ENCODE measurements at places on chromosomes 6 and 20. TPM values are rescaled to one million over a fixed set of nuclear protein-coding genes. Genes with fewer than 3 reads are reported as not detected.

GRCh38 chr6:7169296-7169721 lies 61.5 kb downstream of the RREB1 start:
- peaks cover 1% of the 10 kb centered on the region for H3K27me3 ChIP-seq
- H3K27ac ChIP-seq, result peak overlapping the region; percentile 59
- peaks cover 58% of the 10 kb centered on the region for H3K4me1 ChIP-seq
- no peak for DNase-seq

DNA sequence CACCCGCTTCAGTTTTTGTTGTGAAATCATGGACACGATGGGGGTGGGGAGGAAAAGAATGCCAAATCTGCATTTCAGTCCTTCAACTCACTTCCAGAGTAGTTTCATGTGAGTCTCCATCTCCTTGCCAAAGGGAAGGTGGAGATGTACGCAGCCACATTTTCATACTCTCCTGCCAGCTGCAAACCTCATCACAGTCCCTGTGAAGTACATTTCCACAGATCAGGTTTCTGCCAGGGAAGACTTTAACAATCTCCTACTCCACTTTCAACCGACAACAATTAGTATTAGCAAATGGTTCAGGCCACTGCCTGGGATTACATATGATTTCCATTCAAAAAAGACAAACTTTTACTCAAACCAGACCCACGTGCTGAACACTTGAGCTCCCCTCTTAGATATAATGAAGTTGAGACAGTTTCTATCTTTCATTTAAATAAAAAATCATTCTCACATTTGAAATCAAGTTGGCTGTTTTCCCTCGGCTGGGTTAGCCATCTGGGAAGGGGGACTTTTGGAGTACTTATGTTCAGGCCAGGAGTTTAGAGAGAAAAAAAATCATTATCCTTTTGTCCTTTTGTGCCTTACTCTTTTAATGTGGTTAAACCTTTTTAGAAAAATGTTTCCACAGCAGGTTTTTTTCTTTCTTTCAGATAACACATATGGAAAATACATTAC lies 51.0 kb upstream of the CEP162 start:
- H3K4me3 ChIP-seq, result no peak overlapping the region
- H3K4me1 ChIP-seq, result peaks cover 3% of the 10 kb centered on the region
- no peaks in the 10 kb centered on the region for H3K36me3 ChIP-seq
- no peak overlapping the region for H3K27ac ChIP-seq
- peaks cover 4% of the 10 kb centered on the region for H3K27me3 ChIP-seq

GRCh38 chr20:12893653-12894052 lies 115.1 kb upstream of the SPTLC3 start:
- no peak for DNase-seq
- no peak overlapping the region for H3K27ac ChIP-seq
- peaks cover 1% of the 10 kb centered on the region for H3K27me3 ChIP-seq
- H3K4me1 ChIP-seq, result no peaks in the 10 kb centered on the region
- H3K4me3 ChIP-seq, result no peak overlapping the region

DNA sequence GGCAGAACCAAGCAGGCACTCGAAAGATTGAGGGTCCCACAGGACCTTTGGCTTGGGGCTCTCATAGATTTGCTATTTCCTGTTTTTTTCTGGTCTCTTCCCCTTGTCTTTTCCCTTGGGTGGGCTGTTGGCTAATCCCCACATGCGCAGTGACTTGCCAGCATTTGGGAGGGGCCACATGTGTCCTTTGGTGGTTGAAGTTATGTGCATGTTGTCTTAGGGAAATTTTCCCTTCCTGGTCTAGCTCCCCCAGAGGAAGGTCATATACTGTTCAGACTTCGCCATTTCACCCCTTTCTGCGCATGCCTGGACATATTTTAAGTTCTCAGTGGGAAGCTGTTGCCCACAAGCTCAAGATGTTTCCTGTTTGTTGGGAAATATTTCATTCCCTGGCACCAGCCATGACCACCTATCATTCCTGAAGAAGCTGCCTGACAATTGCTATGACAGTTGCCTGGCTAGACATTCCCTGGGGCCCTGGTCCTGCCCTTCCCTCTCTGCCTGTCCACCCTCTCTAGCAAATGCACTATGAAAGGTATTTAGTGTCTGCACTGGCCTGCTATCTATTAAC lies 156.2 kb upstream of the THBS2 start:
- DNase-seq, result no peak
- no peak overlapping the region for H3K27ac ChIP-seq
- no peak overlapping the region for H3K4me3 ChIP-seq

NOTCH4 gene
- total RNA-seq, result 151 TPM

GTSF1L gene
- total RNA-seq, result not detected

AKAP12 gene
- 70.1 TPM for total RNA-seq

DNA sequence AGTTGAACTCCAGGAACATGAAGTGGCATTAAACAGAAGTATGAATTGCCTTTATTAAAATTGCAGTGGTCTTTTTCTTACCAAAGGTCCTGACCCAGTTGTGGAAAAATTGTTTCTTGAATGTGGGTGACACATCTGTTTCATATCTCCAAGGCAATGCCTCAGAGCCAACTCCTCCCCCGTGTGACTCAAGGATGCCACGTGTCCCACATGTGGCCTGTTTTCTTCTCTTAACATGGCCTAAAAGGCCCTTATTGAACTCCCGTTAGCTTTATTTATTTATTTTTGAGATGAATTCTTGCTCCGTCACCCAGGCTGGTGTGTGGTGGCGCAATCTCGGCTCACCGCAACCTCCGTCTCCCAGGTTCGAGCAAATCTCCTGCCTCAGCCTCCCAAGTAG lies 128.4 kb upstream of the ESR1 start:
- H3K36me3 ChIP-seq, result no peaks in the 10 kb centered on the region
- H3K27me3 ChIP-seq, result no peaks in the 10 kb centered on the region
- H3K4me1 ChIP-seq, result peaks cover 19% of the 10 kb centered on the region

TNFRSF6B gene
- total RNA-seq, result not detected

- H3K27ac ChIP-seq, result no peak overlapping the region
- peaks cover 6% of the 10 kb centered on the region for H3K27me3 ChIP-seq
- H3K4me3 ChIP-seq, result no peak overlapping the region
- no peak for DNase-seq
- no peaks in the 10 kb centered on the region for H3K36me3 ChIP-seq
- H3K4me1 ChIP-seq, result no peaks in the 10 kb centered on the region
These were observed 276.7 kb downstream of the FARS2 start for GRCh38 chr6:5537967-5538366.

ZBTB2 gene
- 11.6 TPM for total RNA-seq

- peak overlapping the region; percentile 21 for H3K4me3 ChIP-seq
- DNase-seq, result no peak
- H3K27me3 ChIP-seq, result peaks cover 18% of the 10 kb centered on the region
- H3K36me3 ChIP-seq, result peaks cover 7% of the 10 kb centered on the region
These were observed 17.2 kb upstream of the SPAG4 start for GRCh38 chr20:35598476-35598875.

KIF6 gene
- 0.46 TPM for total RNA-seq

- peaks cover 1% of the 10 kb centered on the region for H3K27me3 ChIP-seq
- DNase-seq, result no peak
- no peak overlapping the region for H3K4me3 ChIP-seq
- peaks cover 10% of the 10 kb centered on the region for H3K4me1 ChIP-seq
- H3K27ac ChIP-seq, result no peak overlapping the region
These were observed 253.1 kb downstream of the LY86 start for GRCh38 chr6:6841571-6841970.

DNA sequence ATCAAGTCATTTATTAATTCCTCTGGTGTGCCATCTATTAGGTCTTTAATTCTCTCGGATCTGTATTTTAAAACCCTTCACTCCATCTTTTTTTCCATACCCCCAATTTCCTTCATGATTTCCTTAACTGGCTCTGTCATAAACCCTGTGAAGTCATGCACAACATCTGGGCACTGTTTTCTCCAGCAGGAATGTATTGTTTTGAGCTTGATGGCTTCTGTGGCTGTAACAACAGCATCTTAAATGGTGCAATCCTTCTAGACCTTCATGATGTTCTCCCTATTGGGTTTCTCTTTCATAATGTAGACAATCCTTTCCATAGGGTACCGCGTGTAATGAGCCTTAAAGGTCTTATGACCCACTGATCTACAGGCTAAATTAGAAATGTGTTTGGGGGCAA lies 29.0 kb downstream of the CDK19 start:
- no peak overlapping the region for H3K4me3 ChIP-seq
- peaks cover 9% of the 10 kb centered on the region for H3K36me3 ChIP-seq

TNXB gene
- total RNA-seq, result 7.5 TPM

GRCh38 chr6:116229287-116229913 lies 24.5 kb downstream of the TSPYL4 start:
- peak overlapping the region; percentile 34 for H3K4me3 ChIP-seq
- peak; percentile 82 for DNase-seq
- H3K4me1 ChIP-seq, result no peaks in the 10 kb centered on the region
- H3K27ac ChIP-seq, result peak overlapping the region; percentile 86
- no peaks in the 10 kb centered on the region for H3K27me3 ChIP-seq

DNA sequence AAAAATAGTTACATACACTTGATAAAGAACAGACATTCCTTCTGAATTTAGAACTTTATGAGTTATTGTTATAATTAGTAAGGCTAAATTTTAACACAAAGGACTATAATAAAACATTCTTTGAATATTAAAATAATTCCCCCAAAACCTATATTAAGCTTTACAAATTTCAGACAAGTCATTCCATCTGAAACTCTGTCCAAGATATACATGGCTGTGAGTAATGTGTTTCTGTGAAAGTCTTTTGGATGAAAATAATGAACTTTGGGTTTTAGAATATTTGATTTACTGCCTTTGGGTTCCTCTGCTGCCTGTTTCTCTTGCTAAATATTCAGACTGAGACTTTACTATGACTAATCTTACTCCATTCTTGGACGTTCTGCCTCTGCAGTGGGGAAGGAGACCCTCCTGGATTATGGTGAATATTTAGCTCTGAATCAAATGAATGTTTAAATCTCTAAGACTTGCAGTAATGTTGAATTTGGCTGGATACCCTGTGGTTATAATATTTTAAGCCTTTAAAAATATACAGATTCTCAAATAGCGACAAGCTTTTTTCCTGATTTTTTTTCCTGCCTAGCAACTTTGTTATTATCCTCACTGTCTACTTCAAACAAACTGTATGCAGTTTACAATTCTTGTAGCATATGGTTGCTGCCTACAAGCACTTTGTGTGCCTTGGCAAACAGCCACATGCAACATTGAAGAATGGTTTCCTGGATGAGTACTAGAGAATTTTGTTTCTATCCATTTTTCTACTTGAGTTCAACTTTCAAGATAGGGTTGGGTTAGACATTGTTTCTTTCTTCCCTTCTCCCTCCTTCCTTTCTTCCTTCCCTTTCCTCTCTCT lies 51.4 kb downstream of the TXLNB start:
- H3K4me1 ChIP-seq, result peaks cover 26% of the 10 kb centered on the region
- no peaks in the 10 kb centered on the region for H3K36me3 ChIP-seq
- H3K27ac ChIP-seq, result no peak overlapping the region
- no peak overlapping the region for H3K4me3 ChIP-seq
- DNase-seq, result no peak

- no peak for DNase-seq
- H3K4me3 ChIP-seq, result no peak overlapping the region
- no peaks in the 10 kb centered on the region for H3K36me3 ChIP-seq
- H3K4me1 ChIP-seq, result peaks cover 41% of the 10 kb centered on the region
- H3K27me3 ChIP-seq, result peaks cover 4% of the 10 kb centered on the region
These were observed 33.8 kb upstream of the CTAGE9 start for GRCh38 chr6:131744432-131745287.

GRCh38 chr6:47733879-47734558 lies 35.6 kb downstream of the ADGRF4 start:
- H3K27ac ChIP-seq, result no peak overlapping the region
- H3K4me3 ChIP-seq, result no peak overlapping the region
- H3K36me3 ChIP-seq, result no peaks in the 10 kb centered on the region
- no peak for DNase-seq
- H3K4me1 ChIP-seq, result no peaks in the 10 kb centered on the region

DNA sequence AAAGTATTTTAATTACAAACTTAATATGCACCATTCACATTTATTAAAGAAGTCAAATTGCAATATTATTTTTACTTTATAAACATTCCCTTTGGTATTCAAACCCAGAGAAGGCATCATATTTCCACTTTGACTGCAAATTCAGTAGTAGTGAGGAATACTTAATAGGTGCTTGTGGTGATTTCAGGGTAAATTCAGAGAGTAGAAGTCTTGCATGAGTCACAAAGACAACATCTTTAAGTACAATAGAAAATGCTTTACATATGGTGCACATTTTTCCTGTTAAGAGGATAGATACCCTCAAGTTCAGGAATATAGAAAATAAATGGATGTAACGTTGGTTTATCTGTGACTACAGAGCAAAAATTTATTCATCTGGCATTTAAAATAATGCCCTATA lies 390.2 kb downstream of the TENT5A start:
- DNase-seq, result no peak
- no peaks in the 10 kb centered on the region for H3K4me1 ChIP-seq
- no peaks in the 10 kb centered on the region for H3K27me3 ChIP-seq
- no peak overlapping the region for H3K4me3 ChIP-seq

RBM24 gene
- total RNA-seq, result 19.6 TPM

SLC17A3 gene
- total RNA-seq, result 0.23 TPM

GRCh38 chr6:135938576-135939207 lies 87.2 kb downstream of the PDE7B start:
- no peak for DNase-seq
- no peak overlapping the region for H3K4me3 ChIP-seq
- no peak overlapping the region for H3K27ac ChIP-seq
- H3K27me3 ChIP-seq, result peaks cover 4% of the 10 kb centered on the region
- H3K4me1 ChIP-seq, result no peaks in the 10 kb centered on the region

TTI1 gene
- total RNA-seq, result 31.9 TPM

DNA sequence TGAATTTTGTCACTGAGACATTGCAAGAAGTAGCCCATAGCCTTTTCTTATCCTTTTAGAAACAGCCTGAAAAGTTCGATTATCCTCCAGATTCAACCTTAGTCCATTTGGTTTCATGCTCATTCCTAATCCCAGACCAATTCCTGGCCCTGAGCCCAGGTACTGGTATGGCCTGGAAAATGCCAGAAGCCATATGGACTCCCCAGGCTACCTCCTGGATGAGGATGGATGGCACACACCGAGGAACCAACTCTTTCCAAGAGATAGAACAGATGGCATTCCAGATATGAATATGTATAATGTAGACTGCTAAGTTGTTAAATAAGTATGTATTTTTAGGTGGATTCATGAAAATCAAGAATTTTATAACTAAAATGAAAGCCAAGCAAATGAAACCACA lies 51.6 kb upstream of the SNAP25 start:
- H3K36me3 ChIP-seq, result no peaks in the 10 kb centered on the region
- H3K4me1 ChIP-seq, result no peaks in the 10 kb centered on the region
- H3K27ac ChIP-seq, result no peak overlapping the region
- no peak overlapping the region for H3K4me3 ChIP-seq
- H3K27me3 ChIP-seq, result peaks cover 4% of the 10 kb centered on the region
- DNase-seq, result no peak

GRCh38 chr6:12032783-12033573 lies 20.9 kb downstream of the HIVEP1 start:
- no peaks in the 10 kb centered on the region for H3K36me3 ChIP-seq
- no peak for DNase-seq
- no peak overlapping the region for H3K27ac ChIP-seq

GRCh38 chr6:146904596-146904995 lies 299.6 kb upstream of the STXBP5 start:
- H3K4me3 ChIP-seq, result no peak overlapping the region
- DNase-seq, result no peak
- no peak overlapping the region for H3K27ac ChIP-seq
- no peaks in the 10 kb centered on the region for H3K27me3 ChIP-seq
- no peaks in the 10 kb centered on the region for H3K36me3 ChIP-seq

- peaks cover 2% of the 10 kb centered on the region for H3K27me3 ChIP-seq
- DNase-seq, result peak; percentile 12
- H3K27ac ChIP-seq, result peak overlapping the region; percentile 68
- H3K4me3 ChIP-seq, result no peak overlapping the region
These were observed 79.4 kb upstream of the SCAF8 start for GRCh38 chr6:154653853-154654252.

Data from endothelial cell (in vitro differentiated cells).